ENCODE measurements at places on chromosomes 1 and 21.

GRCh38 chr1:54425152-54425584 lies 19.0 kb upstream of the SSBP3 start:
- no peak for DNase-seq

GRCh38 chr1:157269656-157270375 lies 131.6 kb upstream of the ETV3 start:
- DNase-seq: no peak

DNA sequence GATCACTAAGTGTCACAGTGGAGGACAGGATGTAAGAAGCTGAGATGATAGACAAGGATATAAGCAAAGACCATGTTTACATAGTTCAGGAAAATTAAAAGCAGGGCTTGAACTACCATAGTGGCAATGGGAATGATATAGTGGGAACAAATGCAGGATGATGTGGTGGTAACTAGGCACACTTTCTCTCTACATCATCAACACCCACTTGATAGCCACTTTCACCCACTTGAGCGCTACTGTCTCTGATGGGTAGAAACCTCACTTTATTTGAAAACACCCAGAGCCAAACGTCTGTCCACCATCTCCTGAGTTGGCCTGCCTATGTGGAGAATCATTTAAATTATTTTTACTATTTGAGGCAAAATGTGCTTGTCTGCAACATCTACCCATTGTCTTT lies 305.0 kb upstream of the ST6GALNAC5 start:
- DNase-seq: no peak

- DNase-seq: no peak
These were observed 380.3 kb downstream of the PLPP3 start for GRCh38 chr1:56199061-56199460.

GRCh38 chr21:32728848-32729247 lies 1.0 kb upstream of the SYNJ1 start:
- no peak for DNase-seq

GRCh38 chr1:4699376-4700301 lies 45.2 kb downstream of the AJAP1 start:
- no peak for DNase-seq

DNA sequence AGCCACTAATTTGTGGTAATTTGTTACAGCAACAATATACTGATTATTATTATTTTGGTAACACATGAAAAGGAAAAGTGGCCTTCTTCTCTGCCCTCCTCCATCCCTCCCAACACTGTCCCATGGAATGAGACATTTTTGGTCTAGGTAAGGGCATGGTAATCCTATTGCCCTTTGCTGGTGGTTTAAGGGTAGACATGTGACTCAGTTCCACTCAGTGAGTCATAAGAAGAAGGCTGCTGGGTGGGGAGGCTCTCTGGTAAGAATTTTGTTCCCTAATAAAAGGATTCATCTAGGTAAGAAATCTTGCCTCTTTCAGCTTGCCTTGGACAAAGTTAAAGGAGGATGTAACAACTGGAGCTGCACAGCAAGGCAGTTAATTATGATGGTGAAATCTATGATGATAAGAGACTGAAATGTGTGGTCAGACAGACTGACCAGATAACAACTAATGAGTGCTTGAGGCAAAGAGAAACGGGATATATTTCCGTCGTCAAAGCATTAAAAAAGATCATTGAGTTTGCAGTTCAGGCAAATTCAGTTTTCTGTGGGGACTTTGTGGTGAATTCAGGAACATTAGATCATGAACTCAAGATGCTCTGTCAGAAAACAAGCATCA lies 232.0 kb upstream of the KCNK2 start:
- DNase-seq: no peak

DNA sequence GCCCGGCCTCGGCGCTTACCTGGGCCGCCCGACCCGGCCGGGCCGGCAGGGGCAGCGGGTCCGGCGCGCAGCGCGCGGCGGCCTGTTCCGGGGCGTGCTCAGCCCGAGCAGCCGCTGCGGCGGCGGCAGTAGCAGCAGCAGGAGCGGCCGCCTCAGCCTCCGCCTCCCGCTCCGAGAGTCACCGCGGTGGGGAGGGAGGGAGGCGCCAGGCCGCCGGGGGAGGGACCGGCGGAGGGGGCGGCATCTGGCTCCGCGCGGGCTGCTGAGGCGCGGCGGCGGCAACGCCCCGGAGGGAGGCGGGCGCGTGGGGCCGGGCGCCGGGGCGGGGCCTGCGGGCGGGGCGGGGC lies at the start of gene CTNNBIP1:
TSS of gene CTNNBIP1 (minus strand) at position 194 of the 347 bp plus-strand sequence. CDS start 38,205 bp downstream, outside the sequence.
- no peak for DNase-seq

DNA sequence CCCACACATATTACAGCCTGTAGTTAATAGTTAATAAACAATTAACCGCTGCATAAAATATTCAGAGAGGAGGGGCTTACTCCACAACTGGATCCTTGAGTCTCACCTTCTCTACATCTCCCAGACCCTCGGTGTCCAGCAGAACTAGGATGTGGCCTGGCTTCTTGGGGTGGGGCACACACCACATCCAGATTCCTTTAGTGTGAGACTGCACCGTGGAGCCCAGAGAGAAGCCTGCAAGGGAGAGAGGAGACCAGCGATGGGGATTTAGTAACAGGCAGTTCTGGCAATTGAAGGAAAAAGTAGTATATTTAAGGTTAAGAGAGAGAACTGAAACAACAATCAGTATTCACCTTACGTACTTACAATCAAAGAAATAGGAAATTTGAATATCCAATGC lies 4.9 kb downstream of the GBP1 start:
- no peak for DNase-seq

GRCh38 chr1:90716552-90717355 lies at the start of gene BARHL2:
BARHL2 (minus strand) TSS chr1:90717302; CDS start chr1:90717195, 107 bp downstream.
- no peak for DNase-seq

- no peak for DNase-seq
These were observed 228.1 kb downstream of the C1orf94 start for GRCh38 chr1:34404804-34405203.

GRCh38 chr1:54001591-54001990 lies 16.4 kb downstream of the LDLRAD1 start:
- no peak for DNase-seq

DNA sequence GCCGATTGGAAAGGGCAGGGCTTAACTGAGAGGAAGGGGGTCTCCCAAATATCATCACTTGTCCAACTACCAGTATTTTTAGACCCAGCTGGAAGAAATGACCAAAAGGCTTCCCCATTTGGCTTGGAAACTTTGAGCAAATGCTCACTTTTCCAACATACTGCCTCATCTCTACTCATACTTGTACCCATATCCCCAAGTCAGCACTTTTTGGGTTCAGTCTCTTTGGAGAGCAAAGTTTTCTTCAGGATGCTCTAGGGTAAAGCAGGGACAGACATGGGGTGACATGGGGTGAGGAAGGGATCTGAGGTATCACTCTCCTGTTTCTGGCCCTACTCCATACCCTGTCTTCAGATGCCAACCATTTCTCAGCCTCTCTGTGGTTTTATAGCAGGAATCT lies 27.2 kb downstream of the LRRN2 start:
- no peak for DNase-seq

- no peak for DNase-seq
These were observed 19.3 kb upstream of the SLC16A1 start for GRCh38 chr1:112975336-112975735.

DNA sequence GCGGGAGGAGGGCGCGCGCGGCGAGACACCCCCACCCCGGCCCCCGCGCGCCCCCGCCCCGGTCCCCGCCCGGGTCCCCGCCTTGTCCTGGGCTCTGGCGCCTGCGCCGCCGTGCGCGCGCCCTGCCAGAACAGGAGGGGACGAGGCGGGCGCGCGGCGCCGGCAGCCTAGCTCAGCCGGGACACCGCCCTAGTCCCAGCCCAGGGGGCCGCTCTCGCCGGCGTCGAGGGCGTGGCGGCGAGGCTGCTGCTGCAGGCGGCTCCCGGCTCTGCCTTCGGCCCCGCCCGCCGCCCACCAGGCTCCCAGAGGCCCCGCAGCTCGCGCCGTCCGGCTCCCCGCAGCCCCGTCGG lies at the start of gene RCAN3:
TSS of gene RCAN3 (plus strand) at position 128 of the 350 bp plus-strand sequence. CDS start 11,537 bp downstream, outside the sequence.
- no peak for DNase-seq

DNA sequence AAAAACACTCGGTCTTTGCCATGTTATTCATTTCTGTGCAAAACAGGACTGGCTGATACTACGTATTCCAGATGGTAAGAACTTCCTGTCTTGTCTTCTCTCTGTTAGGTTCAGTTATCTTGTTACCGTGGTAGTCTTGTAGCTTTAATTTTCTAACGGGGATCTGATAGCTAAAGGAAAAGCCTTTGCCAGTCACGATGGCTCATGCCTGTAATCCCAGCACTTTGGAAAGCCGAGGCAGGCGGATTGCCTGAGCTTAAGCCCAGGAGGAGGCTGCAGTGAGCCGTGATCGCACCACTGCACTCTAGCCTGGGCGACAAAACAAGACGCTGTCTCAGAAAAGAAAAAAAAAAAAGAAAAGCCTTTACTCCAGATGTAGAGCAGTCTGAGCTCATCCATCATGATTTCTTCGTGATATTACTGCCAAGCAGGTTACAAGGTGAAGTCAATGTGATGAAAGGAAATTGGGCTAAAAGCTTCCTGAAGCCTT lies 11.1 kb upstream of the MSTO1 start:
- DNase-seq: no peak
